ENCODE measurements at places on chromosomes 7 and 10.

DNA sequence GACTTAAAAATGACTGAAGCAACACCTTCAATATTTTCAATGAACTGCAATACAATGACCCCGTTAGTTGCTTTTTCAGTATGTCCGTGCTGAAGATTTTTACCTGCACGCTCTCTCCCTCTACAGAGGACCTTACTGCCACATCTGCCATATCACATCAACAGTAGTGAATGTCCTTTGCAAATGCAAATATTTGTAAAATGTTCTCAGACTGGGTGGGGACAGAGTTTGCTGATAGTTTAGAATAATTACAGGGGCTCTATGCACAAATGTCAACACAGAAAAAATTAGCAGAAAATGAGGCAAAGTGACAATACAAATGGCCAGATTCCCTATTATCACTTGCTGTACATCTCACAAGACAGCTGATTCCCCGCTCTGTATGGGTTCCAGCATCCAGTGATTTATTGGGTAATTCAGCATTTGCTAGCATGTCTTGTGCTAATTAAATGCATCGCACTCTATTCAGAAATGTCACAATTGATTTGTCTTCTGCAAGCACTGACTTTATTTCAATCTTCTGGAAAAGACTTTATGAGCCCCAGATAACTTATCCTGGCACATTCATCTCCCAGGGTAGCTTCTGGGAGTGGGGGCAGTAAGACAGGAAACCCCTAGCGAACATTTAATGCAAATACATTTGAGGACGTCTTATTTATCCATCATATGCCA is 69.1 kb upstream of the PTER start:
- no peak for DNase-seq
- no peaks in the 10 kb centered on the region for H3K36me3 ChIP-seq

- H3K27ac ChIP-seq = no peak overlapping the region
- DNase-seq = no peak
- H3K36me3 ChIP-seq = no peaks in the 10 kb centered on the region
- no peaks in the 10 kb centered on the region for H3K27me3 ChIP-seq
- no peaks in the 10 kb centered on the region for H3K4me1 ChIP-seq
Observed at GRCh38 chr7:69883399-69883891, 285.2 kb downstream of the AUTS2 start.

DNA sequence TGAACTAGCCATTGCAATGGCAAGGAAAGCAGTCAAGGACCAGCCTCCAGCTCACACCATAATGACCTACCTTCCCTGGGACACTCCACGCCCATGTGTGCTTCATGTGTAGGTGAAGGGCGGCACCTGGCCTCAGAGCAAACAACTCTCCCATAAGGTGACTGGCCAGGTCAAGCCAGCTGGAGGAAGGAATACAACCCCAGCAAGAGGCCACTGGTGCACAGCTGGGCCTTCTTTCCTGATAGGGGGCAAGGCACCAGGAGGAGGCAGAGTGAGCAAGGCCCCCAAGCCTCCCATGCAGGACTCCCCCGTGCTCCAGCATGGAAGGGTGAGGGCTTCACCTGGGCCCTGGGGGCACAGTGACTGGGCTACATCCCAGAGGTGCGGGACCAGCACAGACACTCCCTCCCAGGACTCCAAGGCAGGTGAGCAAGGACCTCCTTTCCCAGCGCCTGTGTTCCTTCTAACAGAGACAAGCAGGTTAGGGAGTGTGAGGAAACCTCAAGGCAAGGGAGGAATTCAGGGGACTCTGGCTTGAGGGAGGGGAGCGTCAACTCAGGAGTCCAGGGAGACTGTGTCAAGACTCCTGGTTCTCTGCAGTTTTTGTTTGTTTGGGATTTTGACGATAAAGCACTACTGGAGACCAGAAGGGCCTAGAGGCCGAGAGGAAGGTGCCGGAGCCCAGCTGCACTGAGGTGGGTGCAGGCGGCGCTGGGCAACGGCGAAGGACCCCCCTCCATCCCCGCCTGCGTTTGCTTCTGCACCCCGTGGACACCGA is 1.7 kb downstream of the PTPRN2 start:
- H3K4me1 ChIP-seq = peaks cover 13% of the 10 kb centered on the region
- H3K36me3 ChIP-seq = no peaks in the 10 kb centered on the region
- H3K27me3 ChIP-seq = no peaks in the 10 kb centered on the region
- no peak for DNase-seq
- H3K4me3 ChIP-seq = peak overlapping the region; percentile 71

DNA sequence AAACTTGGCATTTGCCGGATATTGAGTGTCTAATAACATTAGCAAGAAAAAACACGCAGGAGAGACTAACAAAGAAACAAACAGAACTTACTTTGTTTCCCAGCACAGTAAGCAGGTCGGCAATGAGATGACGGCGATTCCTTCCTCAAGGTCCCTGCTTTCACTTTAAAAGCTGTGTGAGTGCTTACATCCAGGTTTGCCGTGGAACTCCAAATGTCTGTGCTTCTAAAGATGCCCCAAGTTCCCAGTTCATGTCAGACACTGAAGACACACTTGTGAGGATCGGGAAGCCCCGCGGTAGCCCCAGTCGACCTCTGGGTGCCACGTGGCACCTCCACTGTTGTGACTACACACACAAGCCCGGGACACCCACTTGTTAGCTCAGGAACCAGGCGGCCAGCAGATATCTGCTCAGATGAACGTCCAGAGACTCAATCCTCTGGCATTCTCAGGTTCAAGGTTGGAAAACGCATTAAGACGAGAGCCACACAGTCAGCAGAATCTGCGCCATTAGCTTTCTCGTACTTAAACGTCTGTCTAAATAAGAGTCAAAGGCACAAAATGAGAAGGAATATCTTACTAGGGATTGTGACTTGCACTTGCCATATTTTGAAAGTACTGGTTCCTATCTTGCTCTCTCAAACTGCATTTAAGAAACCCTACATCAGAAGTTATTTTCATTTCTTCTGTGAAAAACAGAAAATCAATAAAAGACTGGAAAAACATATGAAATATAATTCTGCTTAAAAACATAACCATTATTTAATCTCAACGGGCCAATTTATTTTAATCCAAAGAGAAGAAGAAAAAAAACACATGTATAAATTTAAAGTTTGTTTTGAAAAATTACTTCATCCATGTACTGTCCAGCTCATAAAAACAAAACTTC is 207.6 kb upstream of the KLF14 start:
- H3K36me3 ChIP-seq = peaks cover 5% of the 10 kb centered on the region
- DNase-seq = peak; percentile 75
- peak overlapping the region; percentile 60 for H3K4me3 ChIP-seq
- H3K4me1 ChIP-seq = peaks cover 34% of the 10 kb centered on the region
- no peaks in the 10 kb centered on the region for H3K27me3 ChIP-seq

DNA sequence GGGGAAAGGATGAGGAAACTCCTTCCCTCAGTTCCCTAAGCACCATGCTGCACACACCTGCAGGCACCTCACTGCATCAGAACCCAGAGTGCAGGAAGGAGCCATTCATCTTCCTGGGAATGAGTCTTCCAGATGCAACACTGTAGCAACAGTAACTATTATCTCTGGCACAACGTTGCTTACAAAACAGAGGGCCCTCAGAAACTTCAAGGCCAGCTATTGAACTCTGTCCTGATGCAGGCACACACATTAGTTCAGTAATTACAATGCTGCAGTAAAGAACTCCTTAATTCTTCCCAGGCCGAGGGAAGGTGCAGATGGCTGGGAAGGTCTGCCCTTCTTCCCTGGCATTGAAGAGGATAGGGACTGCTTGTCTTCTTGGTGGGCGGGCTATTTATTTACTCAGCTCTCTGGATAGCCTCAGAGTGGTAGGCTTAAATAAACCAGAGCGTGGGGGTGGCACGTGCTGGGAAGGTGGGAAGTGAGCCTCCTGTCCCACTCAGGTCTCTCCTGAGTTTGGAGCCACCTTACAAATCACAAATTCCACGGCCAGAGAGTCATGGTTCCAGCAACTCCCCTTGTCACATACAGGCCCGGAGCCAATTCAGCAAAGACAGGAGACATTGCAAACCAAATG is 125.1 kb upstream of the JCAD start:
- H3K27ac ChIP-seq = no peak overlapping the region
- no peaks in the 10 kb centered on the region for H3K27me3 ChIP-seq
- peaks cover 39% of the 10 kb centered on the region for H3K4me1 ChIP-seq
- no peaks in the 10 kb centered on the region for H3K36me3 ChIP-seq
- H3K4me3 ChIP-seq = no peak overlapping the region

GRCh38 chr7:104950754-104951153 is 63.3 kb upstream of the KMT2E start:
- H3K4me1 ChIP-seq = peaks cover 2% of the 10 kb centered on the region
- H3K4me3 ChIP-seq = no peak overlapping the region
- H3K27me3 ChIP-seq = no peaks in the 10 kb centered on the region
- no peaks in the 10 kb centered on the region for H3K36me3 ChIP-seq
- H3K27ac ChIP-seq = peak overlapping the region; percentile 76
- no peak for DNase-seq

DNA sequence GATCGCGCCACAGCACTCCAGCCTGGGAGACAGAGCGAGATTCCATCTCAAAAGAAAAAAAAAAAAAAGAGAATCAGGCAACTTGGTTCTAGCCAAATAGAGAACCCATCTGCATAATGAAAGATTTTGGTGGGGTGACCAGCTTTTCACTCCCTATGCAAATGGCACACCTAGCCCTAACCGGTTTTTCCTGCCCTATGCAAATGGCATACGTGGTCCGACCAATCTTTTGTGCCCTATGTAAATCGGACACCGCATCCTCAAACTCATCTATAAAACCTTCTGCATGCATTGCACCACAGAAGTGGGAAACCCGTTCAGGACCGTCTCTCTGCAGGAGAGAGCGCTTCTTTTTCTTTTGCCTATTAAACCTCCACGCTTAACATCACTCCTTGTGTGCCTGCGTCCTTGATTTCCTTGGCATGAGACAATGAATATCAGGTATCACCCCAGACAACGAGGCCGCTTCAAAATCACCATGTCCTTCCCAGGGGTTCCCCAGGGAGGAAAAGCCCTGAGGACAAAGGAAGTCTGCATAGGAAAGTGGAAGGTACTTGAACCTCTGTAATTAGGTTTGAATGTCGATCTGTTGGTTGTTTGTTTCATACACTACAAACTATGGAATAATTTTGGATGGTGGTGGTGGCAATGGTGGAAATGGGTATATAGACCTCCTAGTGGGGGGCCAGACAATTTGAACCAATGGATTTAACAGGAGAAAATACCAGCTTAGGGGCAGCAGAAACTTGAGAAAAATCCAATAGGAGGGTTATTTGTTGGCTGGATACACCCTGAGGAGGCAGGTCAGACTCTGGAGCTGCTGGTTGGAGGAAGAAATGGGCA is 396.2 kb downstream of the TYW1 start:
- H3K27ac ChIP-seq = no peak overlapping the region
- DNase-seq = no peak
- H3K27me3 ChIP-seq = no peaks in the 10 kb centered on the region
- H3K4me3 ChIP-seq = no peak overlapping the region
- H3K36me3 ChIP-seq = no peaks in the 10 kb centered on the region
- H3K4me1 ChIP-seq = no peaks in the 10 kb centered on the region

- no peaks in the 10 kb centered on the region for H3K36me3 ChIP-seq
- H3K27me3 ChIP-seq = no peaks in the 10 kb centered on the region
- H3K27ac ChIP-seq = no peak overlapping the region
Observed at GRCh38 chr7:8040768-8041369, 72.3 kb downstream of the GLCCI1 start.

GRCh38 chr10:132245056-132245455 is 58.3 kb downstream of the DPYSL4 start:
- H3K36me3 ChIP-seq = no peaks in the 10 kb centered on the region
- no peak for DNase-seq
- no peak overlapping the region for H3K27ac ChIP-seq

GRCh38 chr7:27260211-27260610 is 17.6 kb downstream of the EVX1 start:
- no peak for DNase-seq
- no peaks in the 10 kb centered on the region for H3K27me3 ChIP-seq
- H3K36me3 ChIP-seq = no peaks in the 10 kb centered on the region

GRCh38 chr10:116371737-116372136 is 47.5 kb downstream of the CCDC172 start:
- no peak overlapping the region for H3K27ac ChIP-seq
- H3K4me3 ChIP-seq = no peak overlapping the region
- H3K27me3 ChIP-seq = no peaks in the 10 kb centered on the region
- no peaks in the 10 kb centered on the region for H3K36me3 ChIP-seq
- no peaks in the 10 kb centered on the region for H3K4me1 ChIP-seq
- no peak for DNase-seq

- H3K4me3 ChIP-seq = no peak overlapping the region
- H3K36me3 ChIP-seq = no peaks in the 10 kb centered on the region
- no peak for DNase-seq
- no peak overlapping the region for H3K27ac ChIP-seq
Observed at GRCh38 chr7:87912121-87912520, 21.9 kb upstream of the ADAM22 start.

DNA sequence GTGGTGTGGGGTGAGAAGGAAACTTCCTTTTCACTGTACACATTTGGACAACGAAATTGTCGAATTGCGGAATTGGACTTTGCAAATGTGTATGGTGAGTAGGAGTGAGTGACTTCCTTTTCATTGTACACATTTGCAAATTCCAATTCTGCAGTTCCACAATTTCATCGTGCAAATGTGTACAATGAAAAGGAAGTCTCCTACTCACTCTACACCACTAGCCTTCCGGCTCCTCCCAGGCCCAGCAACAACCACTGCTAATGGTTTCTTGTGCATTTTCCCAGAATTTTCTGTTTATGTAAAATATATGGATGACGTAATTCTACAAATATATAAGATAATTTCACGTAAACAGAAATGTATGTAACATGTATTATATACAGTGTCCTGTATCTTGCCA is 118.5 kb downstream of the ARL4A start:
- H3K36me3 ChIP-seq = no peaks in the 10 kb centered on the region
- no peaks in the 10 kb centered on the region for H3K4me1 ChIP-seq
- no peak for DNase-seq
- H3K27me3 ChIP-seq = no peaks in the 10 kb centered on the region
- no peak overlapping the region for H3K27ac ChIP-seq

DNA sequence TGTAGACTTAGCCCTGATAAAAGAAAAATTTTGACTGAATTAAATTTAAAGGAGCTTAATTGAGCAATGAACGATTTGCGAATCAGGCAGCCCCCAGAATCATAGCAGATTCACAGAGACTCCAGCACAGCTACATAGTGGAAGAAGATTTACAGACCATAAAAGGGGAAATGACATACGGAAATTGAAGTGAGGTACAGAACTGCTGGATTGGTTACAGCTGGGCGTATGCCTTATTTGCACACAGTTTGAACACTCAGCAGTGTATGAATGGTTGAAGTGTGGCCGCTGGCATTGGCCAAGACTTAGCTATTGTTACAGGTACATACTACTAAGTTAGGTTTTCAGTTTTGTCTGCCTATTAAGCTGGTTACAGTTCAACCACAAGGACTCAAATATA is 433.5 kb upstream of the CELF2 start:
- no peak overlapping the region for H3K4me3 ChIP-seq
- no peak overlapping the region for H3K27ac ChIP-seq
- no peak for DNase-seq

DNA sequence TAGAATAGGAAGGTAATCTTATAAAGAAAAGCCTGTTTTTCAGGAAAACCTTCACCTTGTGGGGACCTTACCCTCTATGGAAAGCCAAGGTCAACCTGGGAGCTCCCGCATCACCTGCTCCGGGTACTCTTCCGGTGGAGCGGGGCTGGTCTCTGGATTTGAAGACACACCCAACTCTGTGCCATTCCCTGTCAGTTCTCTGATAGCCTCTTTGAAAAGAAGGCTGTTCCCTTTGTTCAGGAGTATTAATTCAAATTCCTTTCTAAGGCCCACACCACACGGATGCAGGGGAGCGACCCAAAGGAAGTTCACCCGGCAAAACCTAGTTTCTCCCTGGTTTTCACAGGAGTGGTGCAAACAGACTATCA is 10.7 kb downstream of the CTBP2 start:
- H3K4me1 ChIP-seq = peaks cover 57% of the 10 kb centered on the region
- peak overlapping the region; percentile 90 for H3K27ac ChIP-seq
- no peaks in the 10 kb centered on the region for H3K36me3 ChIP-seq
- H3K4me3 ChIP-seq = no peak overlapping the region
- DNase-seq = no peak
- H3K27me3 ChIP-seq = no peaks in the 10 kb centered on the region

All from ascending aorta (tissue), 2 donors.